Activated naive CD4-positive, alpha-beta T cell (primary cell): ENCODE measurements at places on chromosomes 4 and X.

- no peak for DNase-seq
Measured at GRCh38 chr4:133596459-133596858, 447.4 kb downstream of the PCDH10 start.

- no peak for DNase-seq
Measured at GRCh38 chr4:95638920-95639501, 90.2 kb upstream of the UNC5C start.

- no peak for DNase-seq
Measured at GRCh38 chr4:93103042-93103441, 725.5 kb upstream of the ATOH1 start.

- DNase-seq: no peak
Measured at GRCh38 chr4:18020145-18020670, 1.3 kb downstream of the LCORL start.

DNA sequence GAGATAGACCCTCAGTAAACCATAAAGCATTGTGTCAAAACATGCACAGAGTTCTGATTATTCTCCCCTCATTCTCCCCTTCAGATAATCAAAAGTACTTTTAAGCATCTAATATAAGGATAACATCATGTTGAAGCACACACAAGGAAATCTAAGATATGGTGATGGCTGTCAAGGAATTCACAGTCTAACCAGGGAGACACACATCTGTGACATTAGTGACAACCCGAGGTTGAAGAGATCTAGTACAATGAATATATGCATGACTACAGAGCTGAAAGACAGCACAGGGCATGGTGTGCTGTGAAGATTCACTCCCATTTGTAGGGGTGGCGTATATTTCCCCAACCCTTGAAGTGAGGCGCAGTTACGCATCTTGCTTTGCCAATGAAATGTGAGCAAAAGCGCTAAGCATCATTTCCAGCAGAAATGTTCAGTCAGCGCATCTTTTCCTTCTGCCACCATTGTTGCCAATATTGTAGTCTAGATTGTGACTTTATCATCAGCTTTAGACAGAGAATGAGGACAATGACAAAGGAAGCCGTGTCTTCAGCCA lies 122.0 kb downstream of the NSUN7 start:
- no peak for DNase-seq

GRCh38 chrX:92247076-92247475 lies 467.9 kb downstream of the PCDH11X start:
- DNase-seq: no peak

DNA sequence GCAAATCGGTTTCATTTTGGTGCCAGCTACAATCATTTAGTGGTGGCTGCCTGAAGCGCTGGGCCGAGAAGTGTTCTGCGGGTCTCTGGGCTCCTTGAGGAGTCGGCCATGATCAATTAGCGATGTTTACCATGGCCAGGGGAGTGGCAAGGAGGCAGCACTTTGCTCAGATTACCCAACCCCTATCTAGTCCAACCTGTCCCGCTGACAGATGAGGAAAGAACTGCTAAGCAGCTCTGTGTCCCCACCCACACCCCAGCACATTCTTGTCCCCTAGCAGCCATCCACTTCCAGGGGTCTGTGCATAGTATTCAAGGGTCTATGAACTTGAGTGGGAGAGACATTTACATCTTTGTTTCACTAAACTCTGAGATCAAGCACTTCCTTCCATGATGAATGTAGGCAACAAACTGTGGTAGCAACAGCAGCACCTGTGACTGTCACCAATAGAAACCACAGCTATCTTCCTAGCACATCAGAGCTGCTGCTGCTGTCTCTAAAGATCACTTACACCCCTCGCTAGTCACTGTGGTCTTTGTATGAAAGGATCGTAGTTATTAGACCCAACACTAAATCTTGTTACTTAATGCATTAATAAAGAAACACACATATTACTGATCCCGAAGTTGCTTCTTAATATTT lies 331.6 kb downstream of the BCOR start:
- no peak for DNase-seq

DNA sequence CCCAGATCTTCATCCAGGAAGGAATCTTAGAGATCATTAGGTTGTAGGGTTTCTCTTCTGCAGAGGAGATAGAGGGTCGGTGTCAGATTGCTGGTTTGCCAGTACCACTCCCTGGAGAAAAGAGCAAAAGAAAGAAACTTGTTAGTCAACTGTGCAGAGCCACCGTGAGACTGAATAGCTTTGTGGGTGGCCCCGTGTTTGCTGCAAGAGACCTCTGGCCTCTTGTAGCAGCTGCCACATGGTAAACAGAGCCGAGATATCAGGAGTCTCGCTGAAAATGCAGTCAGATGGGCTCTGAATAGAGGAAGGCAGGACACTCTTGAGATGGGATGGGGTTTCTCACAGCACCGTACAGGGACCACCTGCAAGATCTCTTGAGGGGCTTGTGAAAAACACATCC lies 149.7 kb downstream of the PTTG2 start:
- no peak for DNase-seq

DNA sequence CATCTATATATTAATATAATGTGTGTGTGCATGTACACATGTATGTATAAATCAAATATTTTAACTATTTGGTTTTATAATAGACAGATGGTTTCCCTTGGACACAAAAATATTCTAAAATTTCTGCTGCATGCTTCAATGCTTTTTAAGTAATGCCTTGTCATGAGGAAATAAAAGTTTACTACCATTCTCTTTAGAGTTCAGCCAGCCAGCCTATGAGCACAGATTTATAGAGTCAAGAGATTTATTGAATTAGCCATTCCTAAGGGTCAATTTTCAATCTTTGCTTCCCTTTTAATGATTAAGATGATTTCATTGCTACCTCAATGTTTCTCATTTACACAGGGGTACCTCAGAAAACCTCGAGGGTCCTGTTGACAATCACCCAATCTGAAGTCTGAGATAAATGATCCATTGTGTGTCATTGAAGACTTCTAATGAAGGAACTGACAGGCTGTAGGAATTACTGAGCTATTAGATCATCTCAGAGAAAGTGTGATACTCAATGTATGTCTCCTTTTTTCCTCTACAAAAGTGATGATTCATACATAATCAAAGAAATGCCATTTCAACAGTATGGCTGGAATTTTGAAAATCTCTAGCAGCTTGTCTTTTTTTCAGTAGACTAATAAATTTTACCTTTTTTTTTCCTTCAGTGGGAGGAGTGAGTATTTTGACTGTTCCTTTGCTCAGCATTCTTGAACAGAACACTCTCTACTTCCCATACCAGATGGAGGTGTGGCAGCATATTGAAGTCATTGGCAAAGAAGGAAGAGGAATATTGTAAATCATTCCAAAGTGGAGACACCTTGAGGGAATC lies 222.6 kb upstream of the PCDH18 start:
- DNase-seq: no peak

DNA sequence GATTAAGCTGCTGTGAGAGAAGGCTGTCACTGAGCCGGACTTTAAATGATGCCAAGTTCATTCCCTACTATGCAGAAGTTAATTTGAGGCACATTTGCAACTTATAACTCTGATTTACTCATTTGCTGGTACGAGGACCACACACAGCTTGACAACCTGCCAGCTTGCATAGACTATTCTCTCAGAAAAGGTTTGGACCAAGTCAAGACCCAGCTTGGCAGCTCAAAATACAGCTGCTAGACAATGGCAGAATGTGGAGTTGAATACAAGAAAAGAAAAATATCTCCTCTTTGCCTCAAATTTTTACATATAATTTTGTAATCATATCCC lies 338.9 kb downstream of the DHX15 start:
- no peak for DNase-seq

GRCh38 chr4:146787731-146788130 lies 149.0 kb downstream of the POU4F2 start:
- no peak for DNase-seq

DNA sequence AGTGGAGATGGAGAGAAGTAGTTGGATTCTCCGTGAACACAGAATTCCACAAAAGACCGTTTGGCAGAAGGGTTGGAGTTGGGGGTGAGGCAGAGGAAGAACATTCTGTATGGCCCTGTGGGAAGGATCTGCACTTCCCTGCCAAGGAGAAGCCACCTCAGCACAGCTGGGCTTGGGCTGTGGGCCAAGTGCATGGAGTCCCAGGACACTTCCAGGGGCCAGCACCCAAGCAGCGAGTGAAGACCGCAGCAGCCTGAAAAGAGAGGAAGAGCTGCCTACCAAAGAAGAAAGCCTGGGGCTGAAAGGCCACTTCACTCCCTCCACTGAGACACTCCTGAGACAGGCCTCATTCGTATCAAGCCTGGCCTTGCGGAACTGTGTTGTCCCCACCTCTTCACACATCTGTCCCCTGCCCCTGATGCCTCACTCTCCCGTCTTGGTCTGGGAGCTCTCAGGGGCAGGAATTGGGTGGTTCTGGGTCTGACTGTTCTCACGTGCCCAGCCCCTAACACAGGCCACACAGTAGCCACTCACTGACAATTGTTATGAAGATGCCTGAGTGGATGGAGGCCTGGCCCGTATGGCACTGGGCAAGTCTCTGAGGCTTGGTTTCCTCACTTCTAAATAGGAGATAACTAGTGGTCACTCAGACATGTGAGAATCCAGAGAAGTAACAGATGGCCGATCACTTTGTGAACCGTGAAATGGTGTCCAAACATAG lies 3.3 kb upstream of the AWAT2 start:
- DNase-seq: no peak

DNA sequence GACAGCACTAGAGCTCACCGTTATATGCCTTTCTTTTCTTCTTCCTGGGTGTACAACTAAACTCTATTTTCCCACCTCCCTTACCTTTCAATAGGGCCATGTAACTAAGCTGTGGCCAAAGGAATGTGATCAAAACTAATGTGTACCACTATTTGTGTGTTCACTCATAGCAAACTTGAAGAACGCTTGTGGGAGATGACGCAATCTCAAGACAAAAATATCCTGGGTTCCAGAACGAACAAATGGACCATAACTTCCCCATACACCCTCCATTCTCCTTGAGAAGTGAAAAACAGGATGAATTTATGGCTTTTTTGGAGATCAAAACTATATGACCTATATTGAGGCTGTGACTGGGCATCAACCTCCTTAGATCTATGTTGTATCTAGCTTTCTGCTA lies 139.7 kb upstream of the GLRA2 start:
- no peak for DNase-seq

GRCh38 chr4:11354531-11354930 lies 74.2 kb downstream of the HS3ST1 start:
- DNase-seq: no peak

GRCh38 chr4:93657527-93657926 lies 171.0 kb upstream of the ATOH1 start:
- DNase-seq: no peak

GRCh38 chrX:10130354-10130753 lies 26.4 kb upstream of the CLCN4 start:
- DNase-seq: no peak

DNA sequence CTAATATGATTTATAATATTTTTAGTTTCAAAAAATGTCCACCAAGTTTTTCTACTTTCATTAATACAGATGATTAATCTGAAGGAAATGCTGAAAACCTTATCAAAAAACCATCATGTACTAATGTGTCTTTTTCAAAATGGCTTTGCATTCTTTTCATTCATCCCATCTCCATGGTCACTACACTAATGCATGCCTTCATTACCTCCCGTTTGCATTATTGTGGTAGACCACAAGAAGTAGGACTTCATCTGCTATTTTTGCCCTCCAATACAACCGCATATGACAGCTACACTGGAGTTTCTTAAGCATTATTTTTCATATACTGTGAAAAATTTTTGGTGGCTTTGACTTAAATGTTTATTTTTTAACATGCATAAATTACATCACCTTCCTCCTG lies 37.9 kb upstream of the FSTL5 start:
- no peak for DNase-seq

DNA sequence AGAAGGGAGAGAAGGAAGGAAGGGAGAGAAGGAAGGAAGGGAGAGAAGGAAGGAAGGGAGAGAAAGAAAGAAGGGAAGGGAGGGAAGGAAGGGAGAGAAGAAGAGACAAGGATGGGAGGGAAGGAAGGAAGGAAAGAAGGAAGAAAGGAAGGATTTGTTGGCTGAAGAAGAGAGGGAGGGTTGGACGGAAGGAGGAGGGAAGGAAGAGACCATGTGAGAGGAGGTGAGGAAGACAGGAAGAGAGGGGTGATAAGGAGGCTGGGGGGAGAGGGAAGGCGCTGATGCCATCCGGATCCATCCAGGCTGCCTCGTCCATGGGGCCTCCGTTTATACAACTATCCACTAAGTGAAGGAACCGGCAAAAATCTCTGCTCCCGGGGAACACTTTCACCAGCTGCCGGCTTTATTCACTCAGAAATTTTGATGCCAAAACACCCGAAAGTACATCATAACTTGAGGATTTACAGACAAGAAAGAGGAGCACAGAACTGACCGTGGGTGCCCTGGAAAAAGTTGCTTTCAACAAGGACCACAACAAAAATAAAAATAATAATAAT lies 14.9 kb downstream of the DHRSX start:
- DNase-seq: no peak

DNA sequence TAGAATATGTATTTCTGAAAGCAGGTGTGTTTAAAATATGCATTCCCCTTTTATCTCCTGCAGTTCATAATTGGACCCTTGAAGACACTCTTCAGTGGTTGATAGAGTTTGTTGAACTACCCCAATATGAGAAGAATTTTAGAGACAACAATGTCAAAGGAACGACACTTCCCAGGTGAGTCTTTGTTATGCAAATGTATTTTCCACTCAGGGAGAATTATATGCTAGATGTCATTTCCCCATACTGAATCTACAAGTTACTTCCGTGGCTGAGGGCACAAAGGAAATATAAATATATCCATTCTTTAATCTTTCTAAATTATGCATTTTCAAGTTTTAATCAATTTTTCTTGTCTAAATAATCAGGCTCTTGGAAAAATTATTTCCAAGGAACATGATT lies 134.7 kb downstream of the STIM2 start:
- no peak for DNase-seq

DNA sequence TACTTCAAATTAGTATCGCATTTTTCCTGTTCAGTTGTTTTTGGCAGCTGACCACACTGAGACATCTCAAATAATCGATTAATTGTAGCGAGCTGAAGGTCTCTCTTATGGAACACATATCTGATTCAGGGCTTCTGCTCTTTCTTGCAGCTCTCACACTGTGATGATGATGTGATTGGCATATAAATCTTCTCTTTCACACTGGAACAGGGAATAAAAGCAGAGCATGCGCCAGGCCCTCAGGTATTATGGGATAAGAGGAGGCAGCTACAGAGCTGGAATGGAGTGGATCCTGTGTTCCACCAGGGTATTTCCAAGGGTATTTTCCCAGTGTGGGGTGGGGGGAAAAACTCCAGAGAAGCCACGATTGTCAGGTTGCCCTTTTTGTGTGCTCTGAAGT lies 265.4 kb upstream of the CASK start:
- DNase-seq: no peak

DNA sequence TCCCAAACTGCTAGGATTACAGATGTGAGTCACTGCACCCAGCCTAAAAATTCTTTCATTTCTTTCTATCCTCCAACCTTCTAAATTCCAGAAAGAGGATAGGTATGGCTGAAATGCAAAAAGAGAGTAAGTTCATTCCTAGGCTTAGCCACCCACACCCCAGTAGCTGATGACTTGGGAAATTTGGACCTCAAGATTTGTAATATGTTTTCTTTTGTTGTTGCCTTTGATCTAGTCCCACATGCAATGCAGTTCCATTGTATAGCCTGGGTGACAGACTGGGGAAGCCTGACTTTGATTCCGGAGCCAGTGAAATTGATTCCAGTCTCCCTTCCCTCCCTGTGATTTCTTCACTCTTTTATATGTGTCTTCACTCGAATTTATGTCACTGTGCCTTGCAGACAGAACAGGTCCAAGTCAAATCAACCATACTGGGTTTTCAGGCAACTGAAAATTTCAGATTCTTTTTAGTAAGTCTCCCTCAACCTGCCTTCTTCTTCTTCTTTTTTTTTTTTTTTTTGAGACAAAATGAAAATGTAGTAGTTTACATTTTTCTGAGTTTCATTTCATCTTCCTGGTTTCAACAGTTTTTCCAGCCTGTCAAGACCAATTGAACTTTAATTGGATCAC lies 176.2 kb upstream of the RBPJ start:
- DNase-seq: no peak
